ENCODE measurements at places on chromosomes 2 and 18.

DNA sequence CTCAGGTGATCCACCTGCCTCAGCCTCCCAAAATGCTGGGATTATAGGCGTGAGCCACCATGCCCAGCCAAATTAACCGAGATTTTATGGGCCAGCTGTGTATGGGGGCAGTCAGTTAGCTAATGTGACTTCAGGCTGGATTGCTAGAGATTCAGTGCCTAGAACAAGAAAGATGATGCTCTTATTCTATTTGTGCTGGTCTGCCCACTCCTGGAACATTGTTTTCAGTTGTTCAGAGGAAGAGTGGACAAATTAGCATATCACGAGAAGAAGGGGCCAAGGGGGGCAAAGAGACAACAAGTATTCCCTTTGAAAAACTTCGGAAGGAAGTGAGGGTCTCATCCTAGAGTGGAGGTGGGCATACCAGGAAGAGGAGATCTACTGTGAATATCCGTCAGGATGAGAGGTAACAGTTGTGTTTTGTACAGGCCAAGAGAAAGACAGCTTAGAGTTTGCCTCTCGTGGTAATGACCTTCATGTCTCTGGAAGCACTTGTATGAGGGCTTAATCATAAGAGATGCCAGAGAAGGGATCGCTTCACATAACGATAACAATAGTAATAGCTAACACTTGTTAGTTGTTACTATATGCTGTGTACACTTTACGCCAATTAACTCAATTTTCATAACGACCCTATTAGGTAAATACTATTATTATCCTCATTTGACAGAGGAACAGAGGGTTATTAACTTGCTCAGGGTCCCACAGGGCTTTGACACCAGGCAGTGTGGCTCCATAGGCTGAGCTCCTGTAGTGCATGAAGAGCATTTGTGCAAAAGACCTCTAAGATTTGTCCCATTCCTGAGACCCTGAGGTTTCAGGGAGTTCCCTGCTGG lies 138.3 kb downstream of the DDX1 start:
- no peak for DNase-seq

GRCh38 chr18:59514203-59514602 lies 155.1 kb upstream of the LMAN1 start:
- no peak for DNase-seq

GRCh38 chr18:1045658-1046057 lies 141.0 kb downstream of the ADCYAP1 start:
- no peak for DNase-seq

- DNase-seq: no peak
These were observed 25.7 kb downstream of the DCDC2C start for GRCh38 chr2:3729055-3729448.

- DNase-seq: no peak
These were observed 139.4 kb upstream of the ST6GAL2 start for GRCh38 chr2:107025291-107025857.

GRCh38 chr2:101362316-101362715 lies 25.0 kb downstream of the CREG2 start:
- DNase-seq: no peak

GRCh38 chr2:15127301-15127700 lies 433.8 kb downstream of the NBAS start:
- DNase-seq: no peak

DNA sequence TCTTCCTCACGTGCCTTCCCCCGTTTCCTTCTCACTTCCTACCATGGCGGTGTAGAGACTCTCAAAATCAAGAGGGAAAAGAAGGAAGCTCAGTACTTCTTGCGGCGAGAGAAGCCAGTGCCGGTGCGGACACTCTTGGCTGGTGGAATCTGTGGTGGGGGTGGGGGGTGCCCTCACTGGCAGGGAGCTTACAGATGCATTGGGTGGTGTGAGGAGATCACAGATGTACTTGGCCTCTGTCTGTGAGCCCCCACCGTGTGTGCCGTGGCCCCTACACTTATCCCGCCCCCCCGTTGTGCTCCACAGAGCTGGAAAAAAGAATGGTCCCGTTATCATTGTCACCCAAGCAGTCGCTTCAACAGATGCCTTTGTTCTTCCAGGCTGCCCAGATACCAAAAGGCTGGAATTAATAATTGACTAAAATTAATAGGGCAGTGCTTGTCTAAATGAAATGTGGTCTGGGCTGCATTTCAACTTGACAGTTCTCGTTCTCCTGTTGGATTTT lies 79.8 kb downstream of the VAPA start:
- DNase-seq: no peak

GRCh38 chr2:147468963-147469362 lies 375.9 kb upstream of the ACVR2A start:
- no peak for DNase-seq

Measured in AG09309 (cell line).